ENCODE measurements at places on chromosomes 6 and 20.

DNA sequence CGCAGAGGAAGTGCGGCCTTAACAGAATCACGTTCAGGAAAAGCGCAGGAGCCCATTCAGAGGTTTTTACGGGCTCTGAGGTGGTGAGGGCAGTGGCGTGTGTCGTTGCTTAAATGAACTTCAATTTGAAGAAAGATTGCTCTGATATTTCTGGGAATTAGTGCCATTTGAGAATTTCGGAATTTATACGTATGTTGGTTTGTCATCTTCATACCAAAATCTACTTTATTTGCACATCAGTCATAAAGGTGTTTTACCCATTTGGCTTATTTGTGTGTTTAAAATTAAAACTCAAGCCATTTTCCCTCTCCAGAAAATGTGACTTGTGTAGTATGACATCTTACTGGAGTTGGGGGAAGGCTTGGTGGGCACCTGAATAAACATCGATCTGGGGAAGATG lies 48.1 kb upstream of the TULP4 start:
- DNase-seq, result no peak

DNA sequence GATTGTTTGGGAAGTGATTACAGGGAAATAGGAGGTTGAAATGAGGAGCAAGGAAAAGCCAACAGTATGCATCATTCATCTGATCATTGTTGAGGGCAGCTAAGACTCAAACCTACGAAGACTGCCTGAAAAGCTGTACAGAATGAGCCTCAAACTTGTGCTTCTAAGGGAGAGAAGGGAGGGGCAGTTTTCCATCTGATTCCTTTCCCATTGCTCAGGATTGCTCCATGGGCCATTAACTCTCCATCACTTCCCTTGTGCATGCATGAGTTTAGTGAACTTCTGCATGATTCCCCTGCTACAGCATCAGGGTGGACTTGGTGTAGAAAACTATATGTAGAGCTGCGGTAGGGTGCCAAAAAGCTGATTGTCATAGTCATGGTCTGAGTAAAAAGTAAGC lies 742.7 kb upstream of the SLC35B3 start:
- DNase-seq, result no peak

DNA sequence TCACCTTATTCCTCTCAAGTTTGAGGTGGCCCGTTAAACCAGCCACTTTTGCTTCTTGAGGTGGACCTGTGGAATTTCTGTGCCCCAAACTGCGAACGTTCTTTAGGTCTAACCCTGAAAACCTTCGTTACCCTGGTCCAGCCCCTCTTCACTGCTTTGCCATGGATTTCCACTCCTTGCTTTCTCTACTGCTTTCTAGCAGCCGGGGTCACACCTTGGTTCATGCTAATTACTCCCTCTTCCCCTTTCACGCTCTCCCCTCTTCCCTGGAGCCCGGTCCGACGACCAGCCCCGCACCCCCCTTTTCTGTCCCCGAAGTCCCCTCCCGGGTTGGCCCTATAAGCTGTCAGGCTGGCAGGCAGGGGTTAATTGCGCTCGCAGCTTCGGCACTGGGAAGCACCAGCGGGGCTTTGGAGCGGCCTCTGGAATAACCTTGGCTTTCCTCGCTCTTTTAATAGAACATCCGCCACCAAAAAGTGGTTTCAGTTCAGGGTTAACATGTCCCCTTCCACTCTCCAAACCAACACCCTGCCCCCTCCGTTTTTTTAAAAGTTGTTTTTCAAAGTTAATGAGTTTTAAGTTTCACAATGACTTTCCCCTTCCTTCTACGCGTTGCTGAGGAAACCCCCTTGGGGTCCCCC lies 1.4 kb upstream of the HIVEP1 start:
- peak; percentile 19 for DNase-seq

GRCh38 chr20:35088231-35089145 lies 4.1 kb downstream of the TRPC4AP start:
- DNase-seq, result no peak

- no peak for DNase-seq
These were observed 2.8 kb upstream of the FOXC1 start for GRCh38 chr6:1606780-1607515.

DNA sequence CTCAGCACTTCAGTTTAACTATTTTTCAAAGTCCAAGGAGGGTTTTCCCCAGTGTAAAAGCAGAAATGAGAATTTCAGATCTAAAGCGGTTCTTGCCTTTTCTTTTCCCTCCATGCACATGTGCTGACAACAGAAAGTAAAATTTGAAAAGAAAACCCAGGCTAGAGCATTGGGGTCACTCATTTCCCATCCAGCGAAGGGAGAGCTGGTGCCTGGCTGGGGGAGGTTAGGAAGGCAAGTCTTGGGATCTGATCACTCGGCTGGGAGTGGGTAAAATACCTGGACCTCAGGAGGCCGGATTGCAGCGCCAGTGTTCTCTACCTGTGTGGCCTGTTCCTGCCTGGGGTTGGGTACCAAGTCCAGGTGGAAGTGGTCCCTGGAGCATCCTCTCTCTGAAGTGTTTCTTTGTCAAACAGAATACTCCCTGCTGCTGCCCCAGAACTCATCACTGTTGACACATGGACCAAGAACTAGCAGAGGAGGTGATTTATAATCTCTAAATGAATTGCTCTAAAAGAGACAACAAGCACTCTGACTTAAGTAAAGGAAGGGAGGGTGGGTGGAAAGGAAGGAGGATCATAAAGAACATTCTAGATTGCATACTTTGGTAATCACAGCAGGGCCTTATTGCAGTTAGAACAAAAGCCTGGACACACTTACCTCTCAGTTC lies 136.0 kb downstream of the MTHFD1L start:
- no peak for DNase-seq

GRCh38 chr20:59125332-59125731 lies 38.3 kb upstream of the ZNF831 start:
- DNase-seq, result no peak

DNA sequence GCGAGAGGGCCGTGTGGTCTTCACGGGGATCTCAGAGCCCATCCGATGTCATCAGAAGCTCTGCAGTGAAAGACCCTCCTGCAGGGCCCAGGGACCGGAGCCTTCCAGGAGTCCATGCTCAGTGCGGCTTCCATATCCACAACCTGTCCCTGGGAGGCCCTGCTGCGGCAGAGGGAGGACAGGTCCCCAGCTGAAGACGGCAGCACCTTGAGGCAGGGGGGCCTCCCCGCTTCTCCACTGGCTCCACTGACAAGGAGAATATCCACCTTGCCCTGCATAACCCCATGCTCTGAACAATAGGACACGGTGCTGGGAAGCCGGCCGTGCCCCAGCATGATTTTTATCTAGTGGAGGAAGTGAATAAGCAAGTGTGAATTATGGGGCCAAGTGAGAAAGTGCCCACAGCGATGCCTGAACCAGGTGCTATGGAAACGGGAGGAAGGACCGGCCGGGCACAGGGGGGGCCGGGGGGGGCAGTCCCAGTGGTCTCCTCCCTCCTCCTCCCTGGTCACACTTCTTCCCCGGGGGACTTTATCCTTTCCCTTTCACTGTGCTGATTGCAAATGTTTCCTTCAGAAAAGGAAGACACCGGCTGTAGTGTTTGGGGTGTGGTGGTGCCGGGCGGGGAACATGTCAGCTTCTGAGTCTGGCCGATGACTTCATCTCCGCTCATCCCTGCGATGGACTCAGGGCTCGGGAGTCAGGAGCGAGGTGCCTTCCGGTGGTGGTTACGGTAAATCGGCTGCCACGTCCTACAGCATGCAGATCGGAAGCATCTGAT lies 225.1 kb downstream of the ERMARD start:
- no peak for DNase-seq

GRCh38 chr20:9021699-9022098 lies 47.2 kb upstream of the PLCB4 start:
- no peak for DNase-seq

DNA sequence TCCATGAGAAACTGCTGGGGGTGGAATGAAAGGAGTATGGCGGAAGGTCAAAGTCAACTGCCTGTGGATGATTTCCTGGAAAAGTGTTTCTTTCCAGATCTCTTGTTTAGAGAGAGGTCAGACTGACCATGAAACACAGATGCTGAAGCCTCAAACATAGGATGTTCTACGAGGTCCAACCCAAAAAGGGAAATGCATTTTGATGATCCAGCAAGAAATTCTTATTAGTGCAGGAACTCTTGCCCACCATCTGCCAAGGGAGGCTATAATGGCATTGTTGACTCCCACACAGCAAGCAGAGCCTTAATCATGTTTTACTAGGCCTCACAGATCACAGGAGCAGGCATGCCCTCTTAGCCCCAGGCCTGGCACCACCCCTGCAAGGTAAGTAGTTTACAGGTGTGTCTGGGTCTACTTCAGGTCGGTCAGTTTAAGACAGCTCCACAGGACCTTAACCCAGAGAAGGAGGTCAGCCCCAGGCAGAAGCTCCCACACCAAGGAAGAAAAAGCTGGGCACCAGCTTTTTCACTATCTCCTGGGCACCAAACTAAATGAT lies 67.6 kb upstream of the CNKSR3 start:
- no peak for DNase-seq

DNA sequence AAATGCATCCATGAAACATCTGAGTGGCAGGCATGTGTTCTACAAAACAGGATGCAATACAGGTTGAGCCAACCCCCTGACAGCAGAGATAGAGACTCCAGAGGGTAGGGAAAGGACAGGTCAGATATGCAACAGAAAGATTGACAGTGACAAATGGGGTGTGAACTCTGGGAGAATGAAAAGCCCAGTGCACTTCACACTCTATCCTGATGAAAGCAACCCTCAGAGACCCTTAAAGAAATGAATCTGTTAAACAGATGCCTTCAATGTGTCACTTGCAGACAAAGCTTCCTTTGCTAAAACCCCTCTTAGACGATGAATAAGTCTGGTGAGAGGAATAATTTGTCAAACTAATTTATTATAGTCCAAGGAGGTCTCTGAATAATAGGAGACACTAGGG lies 89.9 kb downstream of the RFPL4B start:
- no peak for DNase-seq

DNA sequence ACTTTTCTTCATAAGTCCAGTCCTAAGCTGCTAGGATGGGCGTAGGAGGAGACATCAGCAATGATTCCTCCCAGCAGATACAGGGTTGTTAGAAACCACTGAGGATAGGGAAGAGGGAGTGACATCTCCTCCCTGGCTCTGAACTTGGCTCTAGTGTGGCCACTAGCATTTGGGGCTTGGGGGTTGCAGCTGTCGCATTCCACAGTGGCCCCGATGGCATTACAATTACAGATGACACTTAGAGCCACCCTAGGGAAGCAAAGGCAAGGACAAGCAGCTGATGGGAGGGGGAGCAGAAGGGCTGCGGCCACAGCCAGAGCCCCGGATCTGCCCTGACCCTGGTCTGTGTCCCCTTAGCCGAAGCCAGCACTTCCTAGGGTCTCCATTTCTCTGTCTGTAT lies 9.5 kb upstream of the CDKN1A start:
- no peak for DNase-seq

DNA sequence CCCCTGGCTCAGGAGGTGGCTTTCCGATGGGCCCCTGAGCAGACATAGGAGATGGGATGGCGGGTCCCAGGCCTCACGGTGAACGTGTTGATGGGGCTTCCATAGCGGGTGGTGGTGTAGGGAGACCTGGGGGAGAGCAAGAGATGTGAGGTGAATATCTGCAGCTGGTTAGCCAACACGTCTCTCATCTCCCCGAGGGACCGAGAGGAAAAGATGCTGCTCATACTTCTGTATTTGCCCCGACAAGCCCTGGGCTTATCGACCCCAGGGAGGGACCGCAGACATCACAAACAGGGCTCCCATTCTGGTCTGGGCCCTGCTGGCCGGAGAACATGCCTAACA lies 38.7 kb downstream of the C6orf132 start:
- DNase-seq, result no peak

- DNase-seq, result no peak
These were observed 6.8 kb upstream of the PAX1 start for GRCh38 chr20:21698494-21699215.

DNA sequence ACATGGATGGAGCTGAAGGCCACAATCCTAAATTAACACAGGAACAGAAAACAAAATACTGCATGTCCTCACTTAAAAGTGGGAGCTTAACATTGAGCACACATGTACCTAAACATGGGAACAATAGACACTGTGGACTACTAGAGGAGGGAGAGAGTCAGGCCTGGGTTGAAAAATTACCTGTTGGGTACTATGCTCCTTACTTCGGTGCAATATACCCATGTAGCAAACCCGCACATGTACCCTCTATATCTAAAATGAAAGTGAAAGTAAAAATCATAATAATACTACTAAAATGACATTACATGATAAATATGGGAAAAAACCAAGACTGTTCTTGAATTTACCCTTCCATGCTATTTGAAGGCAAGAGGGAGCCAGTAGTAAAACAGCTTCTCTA lies 1273.8 kb upstream of the ADGRB3 start:
- no peak for DNase-seq

- DNase-seq, result no peak
These were observed 58.1 kb upstream of the ESR1 start for GRCh38 chr6:151749341-151749740.

GRCh38 chr6:45661661-45662060 lies 283.9 kb upstream of the SUPT3H start:
- DNase-seq, result no peak

GRCh38 chr6:165077876-165078275 lies 231.5 kb downstream of the C6orf118 start:
- no peak for DNase-seq

- DNase-seq, result no peak
These were observed 85.9 kb downstream of the SMLR1 start for GRCh38 chr6:130913120-130913519.

DNA sequence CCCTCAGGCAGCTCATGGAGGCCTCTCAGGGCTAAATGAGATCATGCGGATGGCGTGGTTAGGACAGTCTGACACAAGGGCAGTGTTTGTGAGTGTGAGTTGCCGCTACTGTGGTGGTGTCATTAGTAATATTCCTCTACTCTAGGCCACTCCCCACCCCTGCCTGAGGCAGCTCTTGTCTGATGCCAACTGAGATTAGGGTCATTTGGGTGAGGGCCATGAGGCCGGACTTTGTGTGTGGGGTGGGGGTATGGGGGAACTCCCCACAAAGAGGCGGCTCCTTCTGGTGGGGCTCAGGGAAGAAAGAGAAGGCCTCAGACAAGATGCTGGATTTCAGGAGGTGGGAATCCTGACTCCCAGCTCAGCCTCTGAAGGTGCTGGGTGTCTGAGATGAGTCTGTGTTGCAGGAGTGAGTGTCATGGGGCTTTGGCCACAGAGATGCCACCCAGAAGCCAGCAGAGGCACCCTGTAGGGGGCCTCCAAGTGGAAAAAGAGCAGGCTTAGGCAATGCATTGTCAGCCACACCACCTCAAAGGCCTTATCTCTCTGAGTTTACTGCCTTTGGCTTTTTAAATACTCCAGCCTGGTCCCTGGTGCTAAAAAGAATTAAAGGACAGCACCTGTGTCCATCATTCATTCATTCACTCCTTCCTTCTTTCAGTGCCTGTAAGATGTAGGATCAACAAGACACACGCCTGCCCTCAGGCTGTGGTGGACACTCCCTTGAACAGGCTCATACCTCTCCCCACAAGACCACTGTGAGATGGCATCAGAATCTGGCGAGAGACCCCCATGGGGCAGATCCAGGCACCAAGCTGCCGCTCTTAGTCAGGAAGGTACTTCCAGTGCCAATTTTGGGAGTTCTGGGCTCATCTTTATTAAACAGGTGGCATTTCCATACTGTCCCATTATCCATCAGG lies 175.2 kb downstream of the MRPL14 start:
- DNase-seq, result no peak
